ENCODE measurements at places on chromosomes 5 and 9.
A peak's percentile ranks its signal among the peaks of the same experiment; 100 is the strongest.

GRCh38 chr9:130780865-130781504, 54.1 kb upstream of the ABL1 start:
- no peak for DNase-seq

- DNase-seq, result no peak
These were observed 27.1 kb upstream of the ZBTB43 start for GRCh38 chr9:126777733-126778132.

- no peak for DNase-seq
These were observed 14.7 kb upstream of the SFXN1 start for GRCh38 chr5:175463641-175464040.

- DNase-seq, result no peak
These were observed 177.7 kb downstream of the PAPPA start for GRCh38 chr9:116331241-116331640.

- no peak for DNase-seq
These were observed 12.9 kb downstream of the PLPP1 start for GRCh38 chr5:55521881-55522280.

GRCh38 chr5:89849830-89850512, 559.6 kb downstream of the CETN3 start:
- DNase-seq, result no peak

- DNase-seq, result no peak
These were observed 33.1 kb downstream of the KDM4C start for GRCh38 chr9:6790866-6791265.

GRCh38 chr5:16600397-16600796, 16.4 kb downstream of the RETREG1 start:
- DNase-seq, result no peak

DNA sequence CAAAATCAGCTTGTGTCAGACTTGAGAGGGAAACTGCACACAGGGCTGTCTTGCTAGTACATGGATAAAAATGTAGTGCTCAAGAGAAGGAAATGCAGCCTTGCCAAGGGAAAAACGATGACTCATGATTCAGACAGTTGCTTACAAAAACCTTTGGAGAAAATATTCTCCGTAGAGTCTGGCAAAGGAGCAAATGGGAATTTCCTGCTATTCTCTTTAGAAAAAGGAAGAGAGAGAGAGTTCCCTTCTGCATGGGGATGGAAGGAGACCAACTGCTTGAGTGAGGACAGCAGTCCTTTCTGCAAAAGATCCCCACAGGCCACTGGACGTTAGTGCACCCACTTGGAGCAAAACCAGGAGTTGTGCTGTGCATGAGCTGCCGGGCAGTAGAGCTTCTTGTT, 7.6 kb downstream of the IFNB1 start:
- no peak for DNase-seq

DNA sequence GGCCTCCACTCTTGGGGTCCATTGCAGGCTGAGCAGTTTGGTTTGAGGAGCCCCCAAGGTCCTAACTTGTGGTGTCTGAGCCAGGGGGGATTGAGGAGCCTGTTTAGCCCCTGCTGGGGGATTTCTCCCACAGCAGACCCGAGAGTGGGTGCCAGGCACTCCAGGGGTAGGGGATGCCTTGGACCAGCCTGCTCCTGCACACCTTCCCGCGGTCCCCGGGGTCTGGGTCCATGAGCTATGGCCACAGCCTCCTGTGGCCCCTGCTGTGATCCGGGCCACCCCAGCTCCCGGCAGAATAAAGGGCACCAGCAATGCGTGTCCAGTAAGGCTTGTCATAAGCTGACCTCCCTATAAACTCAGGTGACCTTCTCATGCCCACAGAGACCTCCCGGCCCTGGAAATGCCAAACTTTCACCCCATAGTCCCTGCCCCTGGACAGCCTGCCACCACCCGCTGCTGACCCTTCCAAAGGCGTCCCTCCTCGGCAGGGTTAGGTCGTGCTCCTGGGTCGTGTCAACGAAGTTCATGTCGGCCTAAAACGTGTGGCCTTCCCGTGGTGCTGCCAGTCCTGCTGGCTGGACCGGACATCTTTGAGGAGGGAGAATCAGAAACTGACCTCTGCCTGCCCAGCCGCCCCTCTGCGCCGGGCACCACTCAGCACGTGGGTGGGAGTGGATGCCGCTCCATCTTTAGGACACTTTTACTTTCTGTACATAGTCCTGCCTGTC, 137.6 kb downstream of the MRPL36 start:
- DNase-seq, result no peak

GRCh38 chr5:134851307-134851923, 5.6 kb downstream of the C5orf24 start:
- no peak for DNase-seq

GRCh38 chr5:146910239-146910638, 31.7 kb upstream of the PPP2R2B start:
- no peak for DNase-seq

DNA sequence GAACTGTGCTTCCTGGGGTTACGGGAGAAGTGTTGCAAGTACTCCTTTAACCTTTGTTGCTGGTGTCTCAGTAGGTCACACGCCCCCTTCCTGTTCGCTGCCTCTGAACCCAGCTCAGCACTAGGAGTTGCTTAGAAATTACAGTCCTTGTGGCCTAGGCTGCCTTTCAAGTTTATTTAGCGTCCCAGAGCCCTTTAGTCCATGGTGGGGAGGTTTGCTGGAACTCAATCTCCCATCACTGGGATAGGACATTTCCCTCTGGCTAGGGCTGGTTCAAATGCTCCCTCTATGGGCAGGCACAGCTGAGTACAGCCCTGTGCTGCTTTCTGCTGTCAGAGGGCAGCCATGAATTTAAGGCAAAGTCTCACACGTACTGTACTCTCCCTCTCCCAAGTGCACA, 4.7 kb downstream of the IFNA8 start:
- DNase-seq, result no peak

DNA sequence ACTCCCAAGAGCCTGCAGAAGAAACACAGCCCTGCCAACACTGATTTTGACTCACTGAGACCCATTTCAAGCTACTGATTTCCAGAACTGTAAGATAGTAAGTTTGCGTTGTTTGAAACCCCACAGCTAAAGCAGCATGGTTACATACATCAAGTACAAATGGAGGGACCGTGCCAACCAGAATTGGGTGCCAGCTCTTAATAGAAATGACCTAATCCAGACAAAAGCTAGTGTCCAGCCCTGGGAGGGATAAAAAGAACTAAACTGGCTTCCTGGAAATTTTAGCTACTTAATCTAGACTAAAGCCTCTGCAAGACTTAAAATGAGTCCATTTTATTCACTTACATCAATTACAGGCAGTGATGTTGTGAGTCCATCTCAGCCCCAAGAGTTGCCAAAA, 122.6 kb downstream of the ADAMTS12 start:
- no peak for DNase-seq

GRCh38 chr9:97788763-97789663, 64.0 kb upstream of the FOXE1 start:
- DNase-seq, result no peak

DNA sequence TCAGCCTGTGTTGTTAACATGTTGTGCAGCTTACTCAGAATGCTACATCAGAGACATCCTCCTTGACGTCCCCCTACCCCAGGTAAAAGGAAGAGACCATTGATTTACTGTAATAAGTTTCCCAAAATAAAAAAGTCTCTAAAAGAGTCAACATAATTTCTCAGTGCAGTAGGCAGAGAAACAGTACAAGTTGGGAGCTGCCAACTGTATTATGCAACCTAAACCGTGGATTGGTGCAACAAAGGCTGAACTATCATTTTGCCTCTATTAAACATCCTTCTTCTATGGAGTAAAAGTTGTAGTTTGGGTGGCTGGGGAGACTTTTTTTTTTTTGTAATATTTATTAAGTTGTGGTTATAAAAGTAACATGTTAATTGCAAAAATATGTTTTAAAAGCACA, 208.0 kb downstream of the NR3C1 start:
- DNase-seq, result no peak

- no peak for DNase-seq
These were observed 72.8 kb downstream of the WWC1 start for GRCh38 chr5:168364151-168364661.

GRCh38 chr5:168989731-168990505, 311.0 kb downstream of the SLIT3 start:
- DNase-seq, result no peak

GRCh38 chr5:93532370-93532769, 48.6 kb downstream of the NR2F1-AS1 start:
- DNase-seq, result peak; percentile 14

DNA sequence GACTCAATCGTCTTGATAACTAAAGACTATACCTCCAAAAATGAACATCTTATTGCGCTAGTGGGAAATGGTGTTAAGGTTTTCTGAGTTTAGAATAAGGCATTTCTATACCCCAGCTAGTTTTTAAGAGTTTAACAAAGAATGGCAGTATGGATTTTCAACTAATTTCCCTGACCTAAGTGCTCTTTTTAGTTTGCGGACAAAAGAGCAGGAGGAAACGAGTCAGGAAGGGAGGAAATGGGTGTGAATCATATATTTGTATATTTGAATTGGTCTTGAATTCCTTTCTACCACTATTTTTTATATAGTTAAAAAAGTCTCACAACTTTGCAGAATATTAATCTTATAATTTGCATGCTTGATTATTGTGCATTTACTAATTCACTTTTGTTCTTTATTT, 516.3 kb upstream of the ZNF608 start:
- DNase-seq, result no peak

GRCh38 chr5:137728048-137728447, 7.8 kb downstream of the KLHL3 start:
- no peak for DNase-seq

DNA sequence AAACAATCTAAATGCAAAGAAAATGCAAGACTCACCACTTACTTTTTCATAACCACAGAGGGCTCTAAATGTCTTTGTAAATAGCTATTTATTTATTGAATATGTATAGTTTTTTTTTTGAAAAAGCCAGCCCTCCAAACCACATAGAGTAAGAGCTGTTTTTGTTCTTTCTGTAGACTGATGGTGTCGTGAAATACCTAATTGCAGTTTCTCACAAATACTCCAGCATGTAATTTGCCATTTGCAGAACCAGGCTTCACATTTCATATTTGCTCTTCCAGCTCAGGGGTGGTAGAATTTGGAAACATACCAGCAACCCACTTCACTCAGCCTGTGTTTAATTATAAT, 159.8 kb downstream of the TMC1 start:
- DNase-seq, result no peak

- no peak for DNase-seq
These were observed 1129.2 kb downstream of the DTWD2 start for GRCh38 chr5:117859176-117859575.

GRCh38 chr5:125295405-125295872, 549.0 kb upstream of the ZNF608 start:
- no peak for DNase-seq

- no peak for DNase-seq
These were observed 54.1 kb upstream of the FYB1 start for GRCh38 chr5:39273314-39273954.

DNA sequence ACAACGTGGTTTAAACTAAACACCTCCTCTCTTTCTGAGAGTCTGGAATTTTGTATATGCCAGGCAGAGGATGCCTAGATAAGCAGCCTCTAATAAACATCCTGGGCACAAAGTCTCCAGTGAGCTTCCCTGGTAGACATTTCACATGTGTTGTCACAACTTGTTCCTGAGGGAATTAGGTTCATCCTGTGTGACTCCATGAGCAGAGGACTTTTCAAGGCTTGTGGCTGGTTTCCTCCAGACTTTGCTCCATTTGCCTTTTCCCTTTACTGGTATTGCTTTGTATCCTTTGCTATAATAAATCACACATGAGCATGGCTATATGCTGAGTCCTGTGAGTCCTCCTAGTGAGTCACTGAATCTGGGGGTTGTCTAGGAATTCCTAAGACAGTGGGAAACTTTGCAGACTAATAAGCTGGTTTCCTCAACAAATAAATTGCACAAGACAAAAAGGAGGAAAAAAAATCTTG, 77.4 kb downstream of the NR2F1-AS1 start:
- no peak for DNase-seq

DNA sequence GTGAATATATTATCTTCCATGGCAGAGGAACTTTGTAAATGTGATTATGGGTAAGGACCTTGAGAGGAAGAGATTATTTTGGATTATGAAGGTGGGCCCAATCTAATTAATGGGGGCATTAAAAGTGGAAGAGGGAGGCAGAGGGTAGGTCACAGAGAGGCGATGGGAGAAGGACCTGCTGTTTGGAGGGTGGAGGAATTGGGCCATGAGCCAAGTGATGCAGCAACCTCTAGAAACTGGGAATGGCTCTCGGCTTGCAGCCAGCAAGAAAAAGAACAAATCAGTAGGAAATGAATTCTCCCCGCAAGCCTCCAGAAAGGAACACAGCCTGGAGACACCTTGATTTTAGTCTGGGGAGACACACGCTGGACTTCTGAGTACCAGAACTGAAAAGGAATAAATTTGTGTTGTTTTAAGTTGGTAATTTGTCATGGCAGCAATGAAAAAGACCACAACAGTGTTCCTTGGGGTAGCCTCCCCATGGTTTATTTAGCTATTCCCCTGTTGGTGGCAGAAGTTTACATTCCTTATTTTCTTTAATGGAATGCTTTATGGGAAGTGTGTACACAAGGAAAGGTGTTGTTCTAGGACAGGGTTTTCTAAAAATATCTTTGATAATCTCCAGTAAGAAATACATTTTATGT, 103.6 kb downstream of the HSPA4 start:
- DNase-seq, result no peak

DNA sequence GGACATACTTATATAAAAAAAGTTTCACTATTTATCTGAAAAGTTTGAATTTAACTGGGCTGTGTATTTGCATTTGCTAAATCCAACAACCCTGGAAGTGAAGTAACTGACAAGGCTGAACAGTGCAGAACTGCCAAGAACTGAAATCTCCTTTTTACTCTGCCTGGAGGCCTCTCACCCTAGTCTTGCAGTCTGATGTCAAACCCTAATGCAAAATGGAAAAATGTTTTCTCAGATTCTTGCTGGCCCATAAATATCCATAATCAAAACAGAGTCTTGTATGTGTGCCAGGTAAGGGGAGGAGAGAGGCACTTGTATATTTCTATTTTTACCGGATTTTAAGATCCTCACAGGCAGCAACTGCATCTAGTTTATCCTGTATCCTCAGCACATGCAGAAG, 432.7 kb upstream of the KLF4 start:
- DNase-seq, result no peak

DNA sequence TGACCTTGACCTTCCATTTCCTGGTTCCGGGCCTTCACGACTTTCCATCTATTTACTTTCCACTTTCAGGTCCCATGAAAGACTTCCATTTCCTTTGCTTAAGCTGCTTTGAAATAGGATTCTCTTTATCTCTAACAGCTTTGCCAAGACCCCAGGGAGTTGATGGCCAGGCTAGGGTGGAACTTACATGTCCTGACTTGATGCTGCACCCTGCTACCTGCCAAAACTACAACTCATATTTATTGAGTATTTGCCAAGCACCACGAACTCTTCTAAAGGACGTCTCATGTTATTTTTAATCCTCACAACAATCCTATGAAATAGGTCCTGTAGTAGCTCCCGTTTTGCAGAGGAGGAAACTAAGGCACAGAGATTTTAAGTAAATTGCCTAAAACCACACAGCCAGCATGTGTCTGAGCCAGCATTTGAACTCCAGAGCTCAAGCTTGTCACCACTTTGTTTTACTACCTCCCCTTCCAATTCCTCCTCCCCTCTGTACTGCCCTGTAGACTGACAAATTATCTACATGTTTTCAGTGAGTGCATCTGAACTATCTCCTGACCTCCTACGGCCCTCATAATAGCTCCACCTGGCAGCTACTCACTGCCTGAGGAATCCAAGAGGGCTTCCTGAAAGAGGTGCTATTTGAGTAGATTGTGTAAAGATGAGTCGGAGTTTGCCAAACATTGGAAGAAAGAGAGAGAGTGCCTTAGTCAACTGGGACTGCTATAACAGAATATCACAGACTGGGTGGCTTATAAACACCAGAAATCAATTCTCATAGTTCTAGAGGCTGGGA, 38.4 kb upstream of the SMIM23 start:
- no peak for DNase-seq

Data from left renal cortex interstitium (tissue), 4 donors.